ENCODE measurements at places on chromosomes 5 and 9. TPM values are rescaled to one million over a fixed set of nuclear protein-coding genes. Genes with fewer than 3 reads are reported as not detected.

SPINK7 gene
- not detected for total RNA-seq

ECSCR gene
- total RNA-seq = 1.8 TPM

ZNF354C gene
- total RNA-seq = not detected

LRRC70 gene
- 1.4 TPM for total RNA-seq

POLR3G gene
- total RNA-seq = 5.5 TPM

DNA sequence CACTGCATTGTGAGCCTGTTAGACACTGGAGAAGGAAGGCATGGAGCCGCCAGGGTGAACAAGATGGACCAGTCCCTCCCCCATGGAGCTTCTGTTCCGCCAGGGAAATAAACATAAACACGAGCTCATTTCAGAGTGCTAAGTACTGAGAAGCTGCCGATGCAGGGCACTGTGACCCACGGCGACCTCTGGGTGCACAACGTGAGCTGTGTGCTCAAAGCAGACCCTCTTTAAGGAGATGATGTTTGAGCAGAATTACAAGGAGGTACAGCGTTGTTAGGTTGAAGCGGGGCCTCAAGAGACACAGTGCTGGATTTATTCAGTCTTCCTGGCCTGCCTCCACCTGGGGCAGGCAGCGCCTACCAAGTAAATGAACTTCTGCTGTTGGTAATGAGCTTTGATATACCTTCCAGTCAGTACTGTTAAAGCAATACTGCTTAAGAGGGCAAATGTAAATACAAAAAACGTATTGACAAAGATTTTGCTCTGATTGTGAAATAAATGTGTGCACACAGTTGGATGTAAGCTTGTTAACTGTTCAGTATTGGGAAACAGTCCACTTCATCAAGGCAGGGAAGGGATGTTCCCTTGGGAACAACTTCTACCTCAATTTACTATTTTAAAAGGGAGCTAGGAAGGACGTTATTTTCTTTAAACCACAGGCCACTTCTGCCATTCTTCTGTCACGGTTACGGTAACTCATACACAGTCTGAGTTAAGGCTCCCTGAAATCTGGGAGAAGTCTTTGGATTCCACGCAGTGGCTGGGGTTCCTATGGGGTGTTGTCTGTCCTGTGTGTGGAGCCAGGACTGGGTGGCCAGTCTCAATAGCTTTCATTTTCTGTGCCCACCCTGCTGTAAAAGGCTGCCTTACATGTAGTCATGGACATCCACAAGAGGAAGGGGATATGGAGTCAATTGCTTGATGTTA lies 48.9 kb upstream of the DMRT1 start:
- DNase-seq = no peak

DNA sequence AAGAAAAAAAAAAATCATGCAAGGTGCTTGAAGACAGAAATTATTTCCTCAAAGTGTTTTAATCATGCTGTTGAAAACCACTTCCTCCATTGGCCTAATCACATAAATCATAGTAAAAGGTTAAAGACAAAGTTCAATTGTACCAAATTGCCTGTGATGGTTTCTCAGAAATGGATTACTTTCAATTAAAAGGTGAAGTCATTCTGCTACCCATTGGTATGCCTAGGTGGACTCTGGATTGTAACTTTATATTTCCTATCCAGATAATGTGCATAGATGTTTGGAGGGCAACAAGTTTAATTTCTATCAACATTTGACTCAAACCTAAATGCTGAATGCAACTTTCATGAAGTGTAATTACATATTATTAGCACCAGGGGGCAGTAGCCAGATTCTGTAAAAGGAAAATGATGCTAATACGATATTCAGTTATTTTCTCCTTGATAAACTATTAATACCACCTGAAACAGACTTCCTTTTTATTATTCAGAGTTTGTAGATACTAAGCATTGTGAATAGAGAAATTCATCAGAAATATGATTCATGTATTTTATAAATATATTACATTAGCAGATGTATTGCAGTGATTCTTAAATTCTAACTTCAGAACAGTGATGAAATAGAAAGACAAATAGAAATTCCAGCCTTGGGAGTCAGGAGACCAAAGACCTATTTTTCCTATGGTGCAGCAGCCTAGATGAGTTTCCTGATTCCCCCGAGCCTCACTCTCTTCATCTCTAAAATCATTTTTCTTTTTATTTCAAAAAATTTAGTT lies 148.2 kb downstream of the CAAP1 start:
- no peak for DNase-seq

DNA sequence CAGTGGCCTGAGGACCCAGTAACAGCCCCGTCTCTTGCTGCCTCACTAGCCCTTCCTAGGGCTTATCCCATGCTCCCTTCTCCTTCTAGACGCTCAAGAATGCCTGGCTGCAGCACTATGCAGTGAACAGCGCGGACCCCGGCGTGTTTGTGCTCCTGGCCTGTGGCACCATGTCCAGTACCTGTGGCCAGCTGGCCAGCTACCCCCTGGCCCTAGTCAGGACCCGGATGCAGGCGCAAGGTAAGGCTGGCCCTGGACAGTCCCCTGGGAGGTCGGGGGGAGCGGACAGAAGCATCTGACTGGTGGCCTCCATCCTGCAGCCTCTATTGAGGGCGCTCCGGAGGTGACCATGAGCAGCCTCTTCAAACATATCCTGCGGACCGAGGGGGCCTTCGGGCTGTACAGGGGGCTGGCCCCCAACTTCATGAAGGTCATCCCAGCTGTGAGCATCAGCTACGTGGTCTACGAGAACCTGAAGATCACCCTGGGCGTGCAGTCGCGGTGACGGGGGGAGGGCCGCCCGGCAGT lies 20.5 kb downstream of the PTGES2 start:
- DNase-seq = no peak

NEURL1B gene
- 7.2 TPM for total RNA-seq

- DNase-seq = no peak
Measured at GRCh38 chr9:129406278-129407225, 214.3 kb downstream of the C9orf50 start.

ROR2 gene
- total RNA-seq = not detected

GRCh38 chr5:8585230-8586018 lies 716.5 kb downstream of the MTRR start:
- no peak for DNase-seq

DNA sequence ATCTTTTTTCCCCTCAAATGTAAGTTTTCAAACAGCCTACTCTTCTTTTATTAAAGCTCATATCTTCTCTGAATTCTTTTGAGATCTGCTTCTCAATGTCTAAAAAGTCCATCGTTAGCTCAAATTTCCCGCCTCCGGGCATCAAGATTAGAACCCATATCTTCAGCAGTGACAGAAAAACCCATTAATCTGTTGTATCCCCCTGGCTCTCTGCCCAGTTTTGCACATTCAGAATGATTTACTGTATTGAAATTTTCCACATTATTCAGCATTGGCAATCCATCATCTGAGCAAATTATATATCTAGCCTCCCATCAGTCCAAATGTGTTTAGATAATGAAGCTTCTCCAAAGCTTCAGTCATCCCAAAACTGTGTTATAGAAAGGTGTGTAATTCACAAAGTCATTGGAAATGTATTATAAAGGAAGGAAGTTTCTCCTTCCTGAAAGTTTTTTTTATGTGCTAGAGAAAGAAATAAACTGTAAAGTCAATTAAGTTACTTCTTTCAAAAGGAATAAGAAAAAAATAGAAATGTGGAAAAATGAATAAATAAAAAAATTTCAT lies 849.9 kb downstream of the MAT2B start:
- no peak for DNase-seq

DNA sequence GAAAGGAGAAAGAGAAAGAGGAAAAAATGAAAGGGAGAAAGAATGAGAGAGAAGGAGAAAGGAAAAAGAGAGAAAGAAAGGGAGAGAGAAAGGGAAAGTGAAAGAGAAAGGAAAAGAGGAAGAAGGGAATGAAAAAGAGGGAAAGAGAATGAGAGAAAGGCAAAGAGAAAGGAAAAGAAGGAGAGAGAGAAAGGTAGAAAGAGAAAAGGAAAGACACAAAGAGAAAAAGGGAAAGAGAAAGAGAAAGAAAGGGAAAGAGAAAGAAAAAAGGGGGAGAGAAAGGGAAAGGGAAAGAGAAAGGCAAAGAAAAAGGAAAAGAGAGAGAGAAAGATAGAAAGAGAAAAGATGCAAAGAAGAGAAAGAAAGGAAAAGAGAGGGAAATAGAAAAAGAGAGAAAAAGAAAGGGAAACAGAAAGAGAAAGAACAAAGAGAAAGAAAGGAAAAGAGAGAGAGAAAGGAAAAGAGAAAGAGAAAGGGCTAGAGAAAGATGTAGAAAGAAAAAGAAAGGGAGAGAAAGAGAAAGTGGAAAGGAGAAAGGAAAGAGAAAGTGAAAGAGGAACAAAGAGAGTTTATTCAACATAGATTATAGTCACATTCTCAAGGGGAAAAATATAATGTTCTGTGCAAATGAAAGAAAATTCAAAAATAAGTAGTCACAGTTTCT lies 165.2 kb downstream of the TMEM38B start:
- DNase-seq = no peak

GRCh38 chr9:76417394-76417793 lies 23.2 kb upstream of the RFK start:
- no peak for DNase-seq

GRCh38 chr5:84303315-84303714 lies 81.4 kb downstream of the EDIL3 start:
- DNase-seq = peak; percentile 35

NMUR2 gene
- total RNA-seq = not detected

DNA sequence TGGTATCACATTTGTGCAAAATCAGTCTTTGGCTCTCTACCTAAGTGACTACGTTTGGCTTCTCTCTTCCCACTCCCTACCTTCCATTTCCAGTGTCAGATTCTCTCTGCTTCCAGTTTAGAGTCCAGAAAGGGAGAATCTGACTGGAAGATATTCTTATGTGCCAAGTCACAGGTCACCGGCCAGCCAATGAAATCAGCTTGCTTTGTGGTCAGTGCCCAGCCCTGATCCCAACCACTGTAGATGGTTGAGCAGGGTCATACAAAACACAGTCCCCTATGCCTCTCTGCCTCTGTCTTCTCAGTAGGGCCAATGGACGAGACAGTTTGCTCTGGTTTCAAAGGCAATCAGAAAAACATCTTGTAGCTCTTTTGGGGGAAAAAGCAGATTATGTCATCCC lies 15.6 kb upstream of the EPB41L4B start:
- DNase-seq = no peak

SPINK4 gene
- not detected for total RNA-seq

- no peak for DNase-seq
Measured at GRCh38 chr9:121675969-121676822, 24.8 kb downstream of the DAB2IP start.

- DNase-seq = no peak
Measured at GRCh38 chr5:74951865-74952264, 85.7 kb upstream of the FAM169A start.

DNA sequence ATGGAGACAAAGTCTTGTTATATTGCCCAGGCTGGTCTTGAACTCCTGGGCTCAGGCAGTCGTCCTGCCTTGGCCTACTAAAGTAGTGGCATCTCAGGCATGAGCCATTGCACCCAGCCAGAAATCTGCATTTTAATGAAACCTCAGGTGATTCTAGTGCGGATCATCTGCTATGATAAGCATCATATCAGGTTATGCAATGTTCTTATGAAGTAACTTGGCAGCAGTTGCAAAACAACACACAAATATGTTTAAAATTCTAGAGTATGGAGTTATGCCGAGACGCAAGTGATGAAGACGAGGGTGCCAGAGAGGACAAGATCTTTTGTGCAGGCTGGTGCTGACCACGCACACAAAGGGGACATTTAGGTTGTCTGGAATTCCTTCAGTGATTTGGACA lies 153.2 kb upstream of the MEF2C start:
- DNase-seq = no peak

GRCh38 chr5:170792878-170793277 lies 9.4 kb downstream of the GABRP start:
- no peak for DNase-seq

DNA sequence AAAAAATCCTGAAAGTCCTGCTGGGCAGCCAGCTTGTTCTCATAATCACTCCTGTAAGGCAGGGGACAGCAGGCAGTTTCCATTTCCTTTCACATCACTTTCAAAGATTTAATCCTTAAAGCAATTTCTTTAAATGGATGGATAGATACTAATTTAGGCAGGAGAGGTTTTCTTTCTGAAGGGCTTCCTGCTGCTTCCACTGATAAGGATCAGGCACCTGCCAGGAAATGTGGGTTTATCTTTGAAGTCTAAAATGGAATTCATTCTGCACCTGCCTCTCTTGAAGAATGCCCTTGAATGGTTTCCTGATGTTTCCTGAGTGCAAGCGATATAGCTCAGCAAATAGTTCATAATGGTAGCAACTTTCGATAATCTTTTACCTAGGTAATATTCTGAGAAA lies 64.5 kb downstream of the STARD4 start:
- no peak for DNase-seq

KIAA0825 gene
- total RNA-seq = 2.8 TPM

DNA sequence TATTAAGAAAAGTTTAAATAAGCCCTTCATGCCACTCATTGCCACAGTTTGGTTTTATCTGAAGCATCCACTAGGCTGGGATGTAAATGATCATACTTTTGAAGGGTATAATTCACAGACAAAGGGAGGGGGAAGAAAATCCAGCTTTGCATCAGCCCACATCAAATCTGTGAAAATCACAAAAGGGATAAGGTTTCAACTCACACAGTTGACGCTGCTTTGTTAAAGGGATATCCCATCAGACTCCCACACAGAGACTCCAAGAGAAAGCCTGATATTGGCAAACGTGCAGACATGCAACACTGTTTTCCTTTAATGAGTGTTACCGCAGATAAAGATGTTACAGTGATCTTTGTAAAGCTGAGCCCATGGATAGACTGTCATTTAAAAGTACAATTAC lies 602.9 kb downstream of the TLE1 start:
- DNase-seq = no peak
